ENCODE measurements at places on chromosomes 2 and 18.
A peak's percentile ranks its signal among the peaks of the same experiment; 100 is the strongest.

GRCh38 chr2:240820607-240821428 lies 799 bp upstream of the KIF1A start:
- DNase-seq: no peak

GRCh38 chr2:62939735-62940491 lies 110.7 kb upstream of the OTX1 start:
- DNase-seq: peak; percentile 92

- DNase-seq: no peak
Measured at GRCh38 chr2:223599640-223600380, 2.4 kb downstream of the SCG2 start.

GRCh38 chr18:75473316-75473715 lies 45.8 kb upstream of the SMIM21 start:
- DNase-seq: no peak

- no peak for DNase-seq
Measured at GRCh38 chr2:121605820-121606733, 43.2 kb downstream of the CLASP1 start.

DNA sequence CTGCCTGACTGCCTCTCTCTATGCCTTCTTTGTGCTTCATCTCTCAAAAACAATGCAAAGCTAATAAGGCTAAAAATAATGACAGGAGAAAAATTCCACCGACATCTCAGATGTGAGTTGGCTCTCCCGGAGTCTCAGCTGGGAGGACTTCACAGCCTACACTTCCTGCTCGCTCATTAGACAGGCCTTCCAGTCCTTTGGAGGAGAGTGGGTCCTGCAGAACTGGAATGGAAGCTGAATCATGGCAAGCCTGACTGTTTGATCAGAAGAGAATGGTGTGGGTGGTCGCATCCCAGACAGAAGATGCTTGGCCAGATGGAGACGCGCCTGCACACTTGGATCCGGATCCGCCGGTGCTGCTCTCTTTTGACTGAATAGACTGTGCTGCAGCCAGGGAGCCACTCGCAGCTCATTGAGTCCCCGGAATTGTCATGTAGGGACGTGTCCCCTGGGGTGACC lies 49.7 kb downstream of the TRIB2 start:
- no peak for DNase-seq

DNA sequence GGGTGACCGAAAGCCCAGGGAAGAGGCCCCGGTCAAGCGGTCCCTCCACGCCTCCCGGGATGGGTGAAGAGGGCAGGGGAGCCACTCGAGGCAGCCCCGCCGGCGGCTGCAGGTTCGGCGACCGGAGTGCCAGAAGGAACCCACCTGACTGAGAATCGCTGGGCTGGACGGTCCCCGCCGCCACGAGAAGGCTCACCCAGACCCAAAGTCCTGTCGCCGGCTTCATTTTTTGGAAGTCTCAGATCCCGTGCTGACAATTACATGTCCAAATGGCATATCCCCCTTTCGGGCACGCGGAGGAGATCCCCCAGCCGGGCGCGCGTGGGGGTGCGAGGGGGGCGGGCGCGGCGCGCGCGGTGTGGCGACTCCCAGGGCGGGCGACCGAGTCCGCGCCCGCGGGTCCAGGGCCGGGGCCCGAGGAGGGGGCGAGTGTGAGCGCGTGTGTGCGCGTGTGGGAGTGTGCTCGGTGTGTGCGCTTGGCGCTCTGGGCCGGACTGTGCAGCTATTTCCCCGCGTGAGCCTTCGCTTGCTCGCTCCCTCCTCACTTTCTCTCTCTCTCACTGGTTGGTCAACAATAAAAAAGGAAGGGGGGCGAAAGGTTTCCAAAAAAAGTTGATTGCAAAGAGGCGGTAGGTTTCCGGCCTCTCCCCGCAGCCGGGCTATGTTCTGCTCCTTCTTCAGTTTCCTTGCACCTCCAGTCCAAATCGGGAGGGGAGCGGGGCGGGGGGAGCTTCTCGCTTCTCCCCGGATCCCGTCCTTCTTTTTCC lies at the start of gene ERBB4:
TSS of gene ERBB4 (minus strand) at position 498 of the 767 bp plus-strand sequence. CDS start at position 226, 272 bp downstream.
- no peak for DNase-seq

GRCh38 chr2:30780776-30781330 lies 26.4 kb downstream of the CAPN13 start:
- no peak for DNase-seq

DNA sequence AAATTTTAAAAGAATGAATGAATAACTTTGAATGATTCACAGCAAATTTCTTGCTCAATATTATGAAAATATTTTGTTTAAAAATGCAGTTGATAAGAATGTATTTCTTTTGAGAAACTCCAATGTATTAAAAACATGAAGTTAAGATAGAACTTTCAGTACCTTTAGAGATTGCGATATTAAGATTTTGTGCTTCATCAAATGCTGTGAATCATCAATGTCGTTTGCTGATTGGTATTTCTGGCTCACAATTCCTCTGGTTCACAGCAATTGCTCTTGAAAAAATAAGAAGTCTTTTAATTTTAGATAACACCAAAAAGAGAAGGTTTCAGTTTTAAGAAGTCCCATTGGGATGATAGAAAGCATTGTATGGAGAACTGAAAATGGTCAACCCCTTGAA lies 228.7 kb downstream of the IKZF2 start:
- no peak for DNase-seq

DNA sequence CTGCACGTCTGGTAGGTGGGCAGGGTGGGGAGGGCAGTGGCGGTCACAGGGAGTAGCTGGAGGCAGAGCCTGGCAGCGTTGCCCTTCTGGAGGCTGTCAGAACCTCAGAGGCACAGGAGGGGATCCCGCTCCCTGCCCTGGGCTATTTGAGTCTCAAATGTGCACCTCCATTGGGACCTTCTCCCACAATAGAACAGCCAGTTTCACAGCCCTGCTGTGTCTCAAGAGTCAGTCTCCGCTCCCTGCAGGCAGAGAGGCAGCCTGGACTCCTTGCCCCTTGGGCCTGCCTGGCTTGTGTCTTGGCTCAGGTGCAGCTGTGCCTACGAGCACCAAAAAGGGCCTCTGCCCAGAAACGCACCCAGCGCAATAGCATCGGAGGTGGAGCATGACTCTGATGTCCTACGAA lies 57.4 kb downstream of the FAM168B start:
- no peak for DNase-seq

GRCh38 chr2:115481842-115482241 lies 1039.4 kb downstream of the DPP10 start:
- no peak for DNase-seq

GRCh38 chr2:4947911-4948310 lies 744.3 kb upstream of the SOX11 start:
- no peak for DNase-seq

DNA sequence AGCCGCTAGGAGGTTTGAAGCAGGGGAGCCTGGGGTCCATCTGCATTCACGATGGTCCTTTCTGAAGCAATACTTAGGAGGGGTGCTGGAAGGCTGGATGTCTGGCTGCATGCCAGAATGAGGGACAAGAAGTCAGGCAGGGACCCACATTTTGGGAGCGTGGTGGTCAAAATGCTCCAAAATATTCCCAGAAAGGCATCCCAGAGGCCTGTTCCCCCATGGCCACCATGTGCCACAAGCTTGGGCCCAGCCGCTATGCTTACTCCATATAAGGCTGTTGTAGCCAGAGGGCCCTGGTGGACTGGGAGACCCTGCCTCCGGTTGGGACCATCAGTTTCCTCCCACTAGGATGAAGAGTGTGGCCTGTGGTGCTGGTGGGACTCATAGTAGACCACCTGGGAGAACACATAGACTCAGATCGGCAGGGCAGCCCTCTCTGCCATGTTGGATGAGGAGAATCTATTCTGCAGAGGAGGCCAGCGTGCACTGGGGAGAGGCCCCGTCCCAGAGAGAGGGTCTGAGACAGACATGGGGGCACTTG lies 3.6 kb upstream of the PROM2 start:
- DNase-seq: no peak

DNA sequence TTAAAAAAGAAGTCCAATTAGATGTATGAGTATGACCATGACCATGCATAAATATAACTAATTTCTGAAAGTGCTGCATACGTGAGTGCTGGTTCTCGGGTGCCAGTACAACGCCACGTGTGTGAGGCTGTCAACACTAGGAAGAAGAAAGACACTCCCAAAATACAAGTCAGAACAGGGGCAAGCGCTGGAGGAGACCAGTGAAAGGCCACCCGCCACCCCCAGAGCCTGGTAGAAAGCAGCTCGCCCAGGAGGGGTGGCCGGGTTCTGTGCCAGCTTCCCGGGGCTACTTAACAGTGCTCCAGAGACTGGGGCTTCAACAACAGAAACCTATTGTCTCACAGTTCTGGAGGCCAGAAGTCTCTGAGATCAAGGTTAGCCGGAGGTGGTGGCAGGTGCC lies 147.6 kb downstream of the RTP5 start:
- DNase-seq: no peak

- DNase-seq: no peak
Measured at GRCh38 chr2:124088616-124089015, 63.5 kb downstream of the CNTNAP5 start.

- no peak for DNase-seq
Measured at GRCh38 chr2:66435549-66435875, 587 bp downstream of the MEIS1 start.

DNA sequence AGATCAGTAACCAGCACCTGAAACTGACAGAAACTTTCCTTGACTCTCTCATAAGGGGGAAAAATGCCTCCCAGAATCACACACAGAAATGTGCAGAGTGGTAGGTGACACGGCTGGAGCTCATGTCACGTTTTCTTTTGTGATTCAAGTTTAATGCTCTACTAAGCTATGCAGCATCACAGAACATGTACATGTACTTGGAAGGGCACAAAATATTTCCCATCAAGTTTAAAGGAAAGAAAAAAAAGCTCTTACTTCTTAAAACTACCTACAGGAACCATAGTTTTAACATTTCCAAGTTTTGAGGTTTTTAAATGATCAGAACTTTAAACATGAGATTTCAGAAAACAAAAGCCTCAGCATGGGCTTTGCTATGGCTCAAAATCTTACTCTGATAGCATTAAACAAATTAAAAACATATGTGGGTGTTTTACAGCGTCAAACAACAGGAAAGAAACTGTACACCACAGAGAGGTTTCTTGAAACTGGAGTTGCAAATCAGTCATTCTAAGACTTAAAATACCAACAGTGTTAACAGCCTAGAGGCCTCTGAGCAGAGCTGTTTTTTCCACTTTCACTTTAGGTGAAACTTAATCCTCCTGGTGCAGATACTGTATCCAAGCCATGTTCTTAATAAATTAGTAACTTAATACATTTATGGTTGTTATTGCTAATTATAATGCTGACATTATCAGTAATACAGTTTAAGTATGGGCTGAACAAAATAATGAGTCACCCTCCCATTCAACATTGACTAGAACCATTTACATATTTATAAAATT lies 30.1 kb downstream of the MBP start:
- peak; percentile 73 for DNase-seq

DNA sequence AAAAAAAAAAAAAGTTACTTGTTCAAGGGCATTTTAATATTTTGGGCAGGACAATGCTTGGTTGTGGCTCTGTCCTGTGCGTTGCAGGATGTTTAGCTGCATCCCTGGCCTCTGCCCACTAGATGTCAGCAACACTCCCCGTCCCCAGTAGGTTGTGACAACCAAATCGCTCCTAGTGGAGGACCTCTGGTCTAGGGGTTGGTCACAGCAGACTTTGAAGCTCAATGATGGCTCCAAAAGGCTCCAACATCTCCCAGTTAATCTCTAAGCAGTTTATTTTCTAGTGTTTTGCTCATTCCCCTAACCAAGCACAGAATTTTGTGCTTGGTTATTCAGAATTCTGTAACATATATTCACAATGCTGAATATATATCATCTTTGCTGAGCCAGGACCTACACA lies 67.0 kb downstream of the CHRNA1 start:
- no peak for DNase-seq

DNA sequence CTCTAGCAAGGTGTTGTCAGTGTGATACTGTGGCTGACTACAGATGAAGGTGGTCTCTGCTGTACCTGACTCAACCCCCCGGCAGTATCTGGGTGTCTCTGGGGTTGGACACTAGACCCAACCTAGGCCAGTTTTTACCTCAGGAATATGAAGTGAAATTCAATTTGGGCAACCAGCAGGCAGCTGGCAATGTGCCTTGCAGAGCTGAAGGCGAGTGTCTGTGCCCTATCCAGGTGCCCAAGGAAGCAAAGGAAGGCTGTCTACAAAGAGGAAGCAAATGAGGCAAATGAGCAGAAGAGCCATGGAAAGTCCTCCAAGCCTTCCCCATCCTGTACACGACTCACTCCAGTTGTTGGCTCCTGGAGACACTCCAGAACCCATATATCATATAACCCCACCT lies 264.6 kb upstream of the AGAP1 start:
- no peak for DNase-seq

GRCh38 chr2:23034996-23035395 lies 350.0 kb upstream of the KLHL29 start:
- DNase-seq: no peak

DNA sequence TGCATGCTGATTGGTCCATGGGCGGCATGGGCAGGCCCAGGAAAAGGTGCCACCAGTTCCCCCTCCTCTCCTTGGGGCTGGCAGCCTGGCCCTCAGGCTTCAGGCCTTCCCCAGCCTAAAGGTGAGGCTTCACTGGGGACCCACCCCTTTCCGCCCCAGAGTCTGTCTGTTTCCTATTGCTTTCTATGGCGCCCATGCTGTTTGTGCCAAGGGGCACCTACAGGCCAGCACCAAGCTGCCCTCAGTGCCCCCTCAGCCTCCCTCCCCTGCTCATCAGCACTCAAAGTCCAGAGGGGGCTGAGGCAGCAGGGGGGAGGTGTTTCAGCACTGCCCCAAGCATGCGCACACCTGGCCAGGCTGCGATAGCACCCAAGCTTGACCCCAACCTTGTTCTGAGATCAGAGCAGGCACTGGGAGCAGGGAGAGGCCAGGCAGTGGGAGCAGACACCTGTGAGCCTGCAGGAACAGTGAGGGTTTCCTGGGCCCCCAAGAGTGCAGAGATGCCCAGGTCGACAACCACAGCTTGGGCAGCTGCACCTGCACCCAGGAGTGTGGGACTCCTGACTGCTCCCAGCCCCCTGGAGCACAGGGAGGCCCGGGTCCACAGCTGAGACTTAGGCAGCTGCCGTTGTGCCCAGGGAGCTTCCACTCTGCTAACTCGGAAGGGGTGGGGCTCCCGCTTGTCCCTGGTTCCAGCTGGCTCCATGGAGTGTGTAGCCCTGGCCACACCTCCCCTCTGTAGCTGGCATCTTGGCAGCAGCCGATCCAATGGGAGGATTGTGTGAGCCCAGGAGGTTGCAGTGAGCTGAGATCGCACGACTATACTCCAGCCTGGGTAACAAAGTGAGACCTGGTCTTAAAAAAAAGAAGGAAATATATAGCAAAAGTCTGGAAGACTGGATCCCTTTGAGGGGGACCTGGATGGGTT lies 69.1 kb downstream of the NCAPH start:
- no peak for DNase-seq

DNA sequence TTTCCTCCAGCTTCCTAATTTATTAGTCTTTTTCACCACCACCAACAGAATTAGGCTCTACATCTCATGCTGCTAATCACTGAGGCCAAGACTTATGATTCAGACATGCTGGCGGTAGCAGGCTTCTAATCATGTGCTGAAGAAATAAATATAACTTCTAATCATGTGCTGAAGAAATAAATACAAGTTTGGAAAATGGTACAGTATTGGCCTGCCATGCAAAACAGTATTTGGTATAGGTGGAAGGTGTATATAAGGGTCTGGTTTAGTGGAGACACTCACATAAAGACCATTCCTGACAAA lies 240.7 kb downstream of the TGIF1 start:
- no peak for DNase-seq

GRCh38 chr2:160299540-160299939 lies 99.5 kb upstream of the ITGB6 start:
- DNase-seq: no peak
